ENCODE measurements at places on chromosomes 5 and 9. TPM values are rescaled to one million over a fixed set of nuclear protein-coding genes. Genes with fewer than 3 reads are reported as not detected.

ABLIM3 gene
- total RNA-seq: 54.2 TPM

SLC34A1 gene
- total RNA-seq: not detected

DRD1 gene
- total RNA-seq: 1.5 TPM

HBEGF gene
- total RNA-seq: 27.1 TPM

IL17B gene
- 1.3 TPM for total RNA-seq

PRR16 gene
- total RNA-seq: 5.9 TPM

DNA sequence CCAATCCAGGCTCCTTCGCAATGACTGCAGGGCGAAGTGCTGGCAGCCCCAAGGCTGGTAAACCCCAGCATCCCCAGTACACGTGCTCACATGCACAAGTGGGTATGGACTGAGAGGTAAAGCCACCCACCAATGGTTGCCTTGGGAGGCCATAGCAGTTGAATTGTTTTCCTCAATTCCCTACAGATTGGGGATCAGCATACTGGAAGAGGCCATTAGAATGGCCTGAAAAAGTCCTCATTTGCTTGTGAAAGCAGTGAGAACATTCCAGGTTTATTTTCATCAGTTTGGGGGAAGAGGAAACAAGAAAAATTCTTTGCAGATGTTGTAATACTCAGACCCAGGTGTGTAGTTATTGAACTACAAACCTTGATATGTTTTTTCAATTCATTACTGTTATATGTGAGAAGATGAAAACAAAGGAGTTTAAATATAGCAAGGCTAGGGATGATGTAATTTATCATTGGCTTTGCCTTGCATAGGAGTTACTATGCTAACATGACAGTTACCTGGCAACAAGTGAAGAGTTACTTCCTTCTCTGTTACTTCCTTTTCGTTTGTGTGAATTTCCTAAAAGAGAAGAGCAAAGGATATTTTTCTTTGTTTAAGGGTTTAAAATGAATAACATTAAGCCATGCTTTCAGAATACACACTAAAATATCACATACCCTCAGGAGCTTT lies 36.4 kb downstream of the MTMR12 start:
- peak; percentile 67 for DNase-seq

DNA sequence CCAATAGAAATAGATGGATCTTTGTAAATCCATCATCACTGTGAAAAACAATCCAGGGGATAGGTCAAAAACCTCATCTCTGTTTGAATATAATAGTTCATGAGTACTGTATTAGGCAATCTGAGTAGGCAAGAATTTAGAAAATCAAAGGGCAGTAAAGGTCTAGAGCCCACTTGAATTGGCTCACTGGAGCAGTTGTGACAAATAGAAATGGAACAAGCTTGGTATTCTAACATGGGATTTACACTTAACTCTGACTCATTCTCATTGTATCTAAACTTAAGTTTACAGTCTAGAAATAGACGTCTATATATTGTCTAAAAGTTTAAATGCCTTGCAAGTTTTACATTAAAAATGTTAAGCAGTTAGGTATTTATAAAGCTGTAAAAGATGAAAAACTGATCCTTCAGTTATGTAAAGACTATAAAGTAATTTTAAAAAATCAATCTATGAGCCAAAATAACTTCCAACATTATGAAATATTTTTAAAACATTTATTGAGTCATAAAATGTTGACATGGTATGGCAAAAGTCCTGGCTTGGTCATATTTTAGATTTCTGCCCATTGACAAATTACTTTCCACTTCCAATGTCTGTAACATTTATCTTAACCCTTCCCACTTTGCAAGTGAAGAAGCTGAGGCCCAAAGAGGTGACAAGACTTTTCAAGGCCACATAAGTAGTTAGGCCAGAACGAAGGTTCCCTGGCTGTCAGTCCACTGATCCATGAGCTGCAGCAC lies 203.7 kb upstream of the NREP start:
- DNase-seq: no peak

GRCh38 chr5:53167836-53168235 lies 58.3 kb upstream of the MOCS2 start:
- peak; percentile 34 for DNase-seq

DNA sequence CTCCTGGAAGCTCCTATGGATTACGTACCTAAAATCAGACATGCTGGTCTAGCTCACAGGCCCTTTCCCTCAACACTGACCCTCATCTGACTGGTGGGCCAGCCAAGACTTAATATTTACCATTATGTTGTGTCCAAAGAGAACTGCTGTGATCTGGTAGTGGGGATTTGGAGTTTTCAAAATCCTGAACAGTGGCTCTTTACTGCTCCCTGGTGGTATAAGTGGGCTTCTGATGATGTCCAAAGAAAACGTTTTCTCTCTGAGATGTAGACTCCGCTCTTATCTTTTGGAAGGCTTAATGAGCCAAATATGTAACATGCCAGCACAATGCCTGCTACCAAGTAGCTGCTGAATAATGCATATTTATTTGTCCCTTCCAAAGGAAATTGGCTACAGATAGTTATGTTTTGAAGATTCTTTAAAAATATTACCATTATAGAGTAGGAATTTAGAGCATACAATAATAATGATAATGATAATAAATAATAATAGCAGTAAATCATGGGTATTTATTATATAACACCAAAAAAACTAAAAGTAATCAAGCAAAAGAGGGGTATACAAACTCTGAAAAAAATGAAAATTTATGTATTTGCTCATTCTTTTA lies 406.6 kb upstream of the TNC start:
- DNase-seq: peak; percentile 98

- no peak for DNase-seq
These were observed 13.2 kb downstream of the CMYA5 start for GRCh38 chr5:79702606-79703380.

DNA sequence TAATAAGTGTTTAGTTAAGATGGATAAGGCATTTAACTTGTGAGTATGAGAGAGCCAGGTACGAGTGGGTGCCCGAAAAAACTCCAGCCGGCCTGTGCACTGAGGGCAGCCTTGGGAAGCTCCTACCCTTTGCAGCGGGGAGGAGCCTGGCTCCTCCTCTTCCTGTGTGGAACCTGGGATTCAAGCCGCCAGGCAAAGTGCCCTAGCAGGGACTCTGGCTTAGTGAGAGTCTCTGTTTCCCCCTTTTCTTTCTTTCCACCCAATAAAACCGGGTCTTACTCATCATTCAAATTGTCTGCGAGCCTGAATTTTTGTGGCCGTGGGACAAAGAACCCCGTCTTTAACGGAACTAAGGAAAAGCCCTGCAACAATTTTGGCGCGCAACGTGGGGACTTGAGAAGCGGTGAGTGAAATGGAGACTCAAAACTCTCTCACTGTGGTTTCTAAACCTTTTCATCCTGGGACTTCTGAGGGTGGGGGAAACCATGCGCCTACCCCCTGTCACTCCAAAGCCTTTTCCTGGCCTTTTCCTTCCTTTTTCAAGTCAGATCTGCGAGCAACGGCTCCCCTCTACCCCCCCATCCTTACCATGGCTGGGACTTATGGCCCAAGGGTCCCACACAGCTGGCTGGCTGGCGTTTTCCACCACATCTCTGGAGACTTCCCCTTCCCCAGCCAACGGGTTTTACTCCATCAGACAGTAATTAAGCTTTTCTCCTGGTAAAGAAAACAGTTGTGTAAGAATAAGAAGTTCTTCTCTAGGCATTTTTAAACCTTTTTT lies 535.7 kb upstream of the ACO1 start:
- no peak for DNase-seq

DNA sequence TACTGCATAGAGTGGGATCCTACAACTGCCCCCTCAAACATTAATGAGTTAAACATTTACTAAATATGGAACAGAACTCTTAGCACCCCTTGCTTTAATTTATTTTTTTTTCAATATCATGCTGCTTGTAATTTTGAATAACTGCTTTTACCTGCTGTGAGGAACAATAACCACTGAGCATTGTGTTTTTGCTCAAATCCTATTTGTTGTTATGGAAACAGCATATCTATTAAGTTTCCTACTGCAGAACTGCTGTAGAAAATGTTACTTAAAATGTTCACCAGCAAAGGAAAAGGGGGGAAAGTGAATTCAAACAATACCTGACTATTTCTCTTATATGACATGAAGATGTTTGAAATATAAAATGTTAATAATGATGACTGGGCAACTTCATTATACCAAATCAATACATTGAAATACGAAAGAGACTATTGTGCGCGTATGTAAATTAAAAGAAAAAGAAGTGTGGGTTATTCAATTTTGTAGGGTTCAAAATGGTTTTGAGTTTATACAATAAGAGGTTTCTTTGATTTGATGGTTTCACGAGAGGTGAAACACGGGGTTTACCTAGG lies 1043.8 kb upstream of the NUDT12 start:
- no peak for DNase-seq

GRCh38 chr9:107174441-107174840 lies 108.6 kb upstream of the RAD23B start:
- no peak for DNase-seq

Data from lung (tissue), 17 donors.